Cardiac fibroblast (primary cell): ENCODE measurements at places on chromosomes 11 and 22.

DNA sequence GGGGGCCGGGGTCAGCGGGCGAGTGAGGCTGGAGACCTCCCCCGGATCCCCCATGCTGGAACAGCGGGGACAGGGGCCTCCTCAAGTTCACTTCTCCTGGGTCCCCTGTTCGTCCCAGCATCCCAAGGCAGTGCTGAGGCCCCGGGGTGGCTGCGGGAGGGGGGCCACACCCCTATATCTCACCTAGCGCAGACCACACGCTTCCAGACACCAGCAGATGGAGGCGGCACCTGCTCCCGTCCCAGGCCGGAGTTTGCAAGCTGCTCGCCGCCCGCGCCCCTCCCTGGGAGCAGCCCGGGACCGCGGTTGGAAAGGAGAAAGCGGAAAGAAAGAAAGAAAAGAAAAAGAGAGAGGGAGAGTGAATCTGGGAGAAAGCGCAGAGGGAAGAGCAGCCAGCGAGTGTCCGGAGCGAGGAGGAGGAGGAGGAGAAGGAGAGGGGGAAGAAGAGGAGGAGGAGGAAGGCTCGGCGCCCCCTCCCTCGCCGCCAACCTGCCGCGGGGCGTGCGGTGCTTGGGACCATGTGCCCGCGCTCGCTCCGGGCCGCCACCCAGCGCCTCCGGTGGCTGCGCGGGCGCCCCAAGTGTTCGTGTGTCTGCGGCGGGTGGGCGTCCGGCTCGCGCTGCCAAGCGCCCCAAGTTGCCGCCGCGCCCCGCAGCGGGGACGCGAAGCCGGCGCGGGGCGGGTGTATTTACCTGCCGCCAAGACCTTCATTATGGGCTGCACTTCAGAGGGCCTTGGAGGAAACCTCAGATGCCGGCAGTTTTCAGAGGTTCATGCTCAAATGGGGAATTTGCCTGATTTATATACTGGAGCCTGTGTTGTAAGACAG, at the start of gene LIF:
Gene LIF, minus strand, starts transcription at position 775 of the 829 bp plus-strand sequence. Its CDS starts 64 bp downstream, at position 711.
- peak; percentile 89 for DNase-seq

- DNase-seq, result peak; percentile 61
Observed at GRCh38 chr22:33921525-33922348, 1.5 kb upstream of the LARGE1 start.

DNA sequence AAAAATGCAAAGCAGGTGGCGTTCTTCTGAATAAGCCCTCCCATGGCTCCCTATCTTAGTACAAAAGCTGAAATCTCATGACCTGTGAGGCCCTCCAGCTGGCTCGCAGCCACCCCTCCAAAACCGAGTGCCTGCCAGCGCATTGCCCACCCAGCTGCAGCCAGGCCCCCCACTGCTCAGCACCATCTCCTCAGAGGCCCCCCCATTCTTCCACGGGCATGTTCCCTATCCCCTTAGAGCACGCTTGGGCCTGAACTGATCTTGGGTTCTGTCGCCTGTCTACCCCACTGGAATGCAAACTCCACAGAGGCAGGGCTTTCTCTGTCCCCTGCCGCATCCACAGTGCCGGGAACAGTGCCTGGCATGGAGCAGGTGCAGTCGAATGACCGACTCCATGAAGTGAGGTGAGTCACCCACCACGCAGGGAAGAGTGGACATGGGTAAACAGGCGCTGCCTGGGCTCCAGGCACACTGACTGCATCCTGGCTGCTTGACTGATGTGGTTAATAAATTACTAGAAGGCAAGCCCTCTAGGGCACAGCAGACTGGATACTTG, 11.3 kb upstream of the EFCAB6 start:
- no peak for DNase-seq

DNA sequence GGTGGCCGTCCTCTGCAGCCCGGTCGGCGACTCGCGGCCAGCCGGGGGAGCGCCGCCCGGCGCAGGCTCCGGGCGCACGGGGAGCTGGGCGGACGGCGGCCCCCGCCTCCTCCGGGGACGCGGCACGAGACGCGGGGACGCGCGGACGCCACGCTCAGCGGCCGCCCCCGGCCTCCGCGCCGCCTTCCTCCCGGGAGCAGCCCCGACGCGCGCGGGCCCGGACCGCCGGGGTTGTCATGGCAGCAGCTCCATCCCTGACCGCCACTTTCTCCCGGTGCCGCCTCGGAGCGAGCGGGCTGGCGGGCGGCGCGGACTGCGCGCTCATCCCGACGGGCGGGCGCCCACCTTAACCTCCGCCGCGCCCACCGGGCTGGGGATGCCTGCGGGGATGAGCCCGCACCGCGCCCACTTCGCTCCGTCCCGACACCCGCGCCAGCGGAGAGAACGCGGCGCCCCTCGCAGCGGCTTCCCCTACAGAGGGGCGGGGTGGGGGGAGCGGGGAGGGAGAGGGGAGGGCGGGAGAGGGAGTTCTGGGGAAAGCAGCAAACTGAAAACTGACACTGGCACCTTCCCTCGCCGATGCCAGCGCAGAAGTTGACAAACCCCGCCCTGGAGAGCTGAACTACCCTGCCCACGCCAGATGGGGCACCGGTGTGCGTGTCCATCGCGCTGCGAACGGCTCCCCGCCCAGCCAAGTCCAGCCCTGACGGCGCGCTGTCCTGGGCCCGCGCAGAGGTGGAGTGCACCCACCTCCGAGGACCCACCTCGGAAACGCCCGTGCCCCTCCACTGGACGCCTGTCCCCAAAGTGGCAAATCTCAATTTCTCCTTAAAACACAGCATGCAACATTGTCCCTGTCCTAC, 588.4 kb downstream of the OPCML start:
- no peak for DNase-seq

GRCh38 chr22:45221201-45221600, 19.5 kb downstream of the KIAA0930 start:
- DNase-seq, result no peak

DNA sequence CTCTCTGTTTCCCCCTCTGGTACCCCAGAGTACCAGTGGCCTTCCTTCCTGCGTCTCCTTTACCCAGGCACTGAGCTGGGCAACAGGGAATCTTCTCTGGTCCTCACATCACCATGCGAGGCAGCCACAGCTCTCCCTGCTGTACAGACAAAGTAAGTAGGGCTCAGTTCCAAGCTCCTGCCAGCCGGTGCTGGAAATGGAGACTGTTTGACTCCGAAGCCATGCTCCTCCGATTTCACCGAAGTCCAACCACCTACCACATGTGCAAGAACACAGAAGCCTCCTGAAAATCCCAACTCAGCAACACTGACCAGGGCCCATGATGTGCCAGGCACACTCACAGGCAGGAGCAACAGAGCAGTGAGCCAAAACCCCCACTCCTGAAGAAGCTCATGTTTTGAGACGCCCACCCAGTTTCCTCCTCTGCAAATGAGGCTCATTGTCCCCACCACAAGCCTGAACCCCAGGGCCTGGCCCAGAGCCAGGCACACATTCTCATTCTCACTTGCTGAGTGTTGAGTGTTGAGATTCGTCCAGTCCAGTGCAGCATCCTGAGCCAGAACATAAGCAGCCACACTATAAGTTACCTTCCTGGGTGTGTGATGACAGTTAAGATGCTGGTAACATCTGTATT, 156.0 kb downstream of the MPPED1 start:
- no peak for DNase-seq

DNA sequence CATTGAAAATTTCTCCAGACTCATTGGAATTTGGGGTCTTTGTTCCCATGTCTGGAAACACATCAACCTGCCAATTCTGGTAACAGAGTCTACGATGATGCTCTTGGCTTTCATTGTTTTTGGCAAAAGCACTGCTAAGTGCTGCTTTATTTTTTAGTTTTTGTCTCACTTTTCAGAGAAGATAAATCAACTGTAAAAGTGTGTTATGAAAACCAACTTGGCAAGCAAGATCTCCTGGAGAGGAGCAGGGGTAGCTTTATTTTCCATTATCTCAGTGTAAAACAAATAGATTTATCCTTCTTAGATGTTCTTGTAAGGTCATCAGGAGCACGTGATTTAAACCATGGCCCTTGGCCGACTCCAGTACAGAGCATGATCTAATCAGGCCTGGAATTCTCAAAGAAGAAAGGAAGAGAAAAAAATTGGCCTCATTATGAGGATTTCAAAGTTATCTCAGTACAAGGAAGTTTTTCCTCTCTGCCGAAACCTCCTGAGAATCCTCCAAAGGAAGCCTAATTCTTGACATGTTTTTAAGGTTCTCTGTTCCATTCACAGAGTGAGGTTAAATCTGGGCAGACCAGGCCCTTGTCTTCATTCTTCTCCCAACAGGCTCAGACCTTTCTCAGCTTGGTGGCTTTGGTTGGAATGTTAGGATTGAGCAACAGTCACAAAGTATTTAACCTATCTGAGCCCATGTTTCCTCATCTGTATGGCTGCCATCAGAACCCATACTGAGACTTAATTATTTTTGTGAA, 16.4 kb upstream of the PAMR1 start:
- DNase-seq, result peak; percentile 92

- no peak for DNase-seq
Observed at GRCh38 chr22:43543522-43544288, 131.9 kb downstream of the MPPED1 start.

- peak; percentile 59 for DNase-seq
Observed at GRCh38 chr11:121890377-121890776, 225.6 kb downstream of the BLID start.

GRCh38 chr22:19974935-19975706, 33.5 kb upstream of the TXNRD2 start:
- DNase-seq, result no peak

DNA sequence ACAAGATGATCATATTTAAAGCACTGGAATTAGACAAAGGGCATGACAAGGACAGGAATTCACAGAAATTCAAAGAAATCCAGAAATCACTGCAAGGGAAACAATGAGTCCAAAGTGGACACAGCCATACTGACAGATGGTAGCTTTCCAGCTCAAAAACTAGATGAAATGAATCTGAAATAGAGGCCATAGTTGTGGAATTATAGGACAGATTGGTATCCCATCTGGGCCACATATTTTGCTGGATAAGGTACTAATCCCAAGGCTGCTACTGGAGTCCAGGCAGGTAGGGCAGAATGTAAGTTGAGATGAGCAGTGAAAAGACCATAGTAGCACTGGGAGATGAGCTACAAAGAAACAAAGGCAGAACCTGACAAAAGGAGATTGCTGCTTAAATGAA, 258.3 kb upstream of the ANO3 start:
- DNase-seq, result no peak

- no peak for DNase-seq
Observed at GRCh38 chr22:23150762-23151161, 5.5 kb downstream of the RAB36 start.

GRCh38 chr22:40107244-40107643, 70.5 kb upstream of the TNRC6B start:
- DNase-seq, result peak; percentile 13

GRCh38 chr11:116970485-116971292, 127.5 kb downstream of the SIK3 start:
- no peak for DNase-seq

DNA sequence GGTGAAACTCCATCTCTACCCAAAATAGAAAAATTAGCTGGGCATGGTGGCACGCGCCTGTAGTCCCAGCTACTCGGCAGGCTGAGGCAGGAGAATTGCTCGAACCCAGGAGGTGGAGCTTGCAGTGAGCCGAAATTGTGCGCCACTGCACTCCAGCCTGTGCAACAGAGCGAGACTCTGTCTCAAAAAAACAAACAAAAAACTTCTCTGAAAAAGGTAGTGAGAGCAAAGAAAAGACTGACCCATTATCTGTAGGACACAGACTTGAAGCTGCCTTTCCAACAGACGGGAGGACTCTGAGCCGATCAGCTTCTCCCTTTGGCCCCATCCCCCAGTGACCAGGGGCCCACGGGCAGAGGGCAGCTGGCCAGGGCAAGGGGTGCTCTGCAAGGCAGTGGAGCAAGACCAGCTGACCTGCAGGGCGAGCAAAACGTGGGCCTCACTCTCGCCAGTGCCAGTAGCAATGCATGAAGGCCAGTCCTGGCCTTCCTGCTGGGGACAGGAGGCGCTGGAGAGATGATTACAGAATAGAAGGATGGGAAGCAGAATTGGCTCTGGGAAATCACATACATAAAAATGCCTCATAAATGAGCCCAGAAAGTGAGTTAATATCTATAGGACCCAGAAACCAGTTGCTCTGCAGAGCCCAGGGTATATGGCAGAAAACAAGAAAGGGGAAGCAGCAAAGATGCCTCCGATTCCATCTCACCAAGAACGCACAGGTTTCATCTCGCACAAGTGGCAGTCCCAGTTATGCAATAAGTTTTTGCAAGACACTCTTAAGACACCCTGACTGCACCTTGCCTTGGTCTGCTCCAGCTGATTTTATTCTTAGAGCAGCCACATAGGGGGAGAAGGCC, 2.8 kb downstream of the EHD1 start:
- DNase-seq, result no peak

- DNase-seq, result no peak
Observed at GRCh38 chr11:70448983-70449567, 50.7 kb downstream of the CTTN start.
